ENCODE measurements at places on chromosomes 2 and 18.
A peak's percentile ranks its signal among the peaks of the same experiment; 100 is the strongest.

- DNase-seq: no peak
These were observed 71.6 kb downstream of the ACKR3 start for GRCh38 chr2:236641051-236641726.

GRCh38 chr2:17538022-17538843, 2.3 kb upstream of the VSNL1 start:
- peak; percentile 15 for DNase-seq

DNA sequence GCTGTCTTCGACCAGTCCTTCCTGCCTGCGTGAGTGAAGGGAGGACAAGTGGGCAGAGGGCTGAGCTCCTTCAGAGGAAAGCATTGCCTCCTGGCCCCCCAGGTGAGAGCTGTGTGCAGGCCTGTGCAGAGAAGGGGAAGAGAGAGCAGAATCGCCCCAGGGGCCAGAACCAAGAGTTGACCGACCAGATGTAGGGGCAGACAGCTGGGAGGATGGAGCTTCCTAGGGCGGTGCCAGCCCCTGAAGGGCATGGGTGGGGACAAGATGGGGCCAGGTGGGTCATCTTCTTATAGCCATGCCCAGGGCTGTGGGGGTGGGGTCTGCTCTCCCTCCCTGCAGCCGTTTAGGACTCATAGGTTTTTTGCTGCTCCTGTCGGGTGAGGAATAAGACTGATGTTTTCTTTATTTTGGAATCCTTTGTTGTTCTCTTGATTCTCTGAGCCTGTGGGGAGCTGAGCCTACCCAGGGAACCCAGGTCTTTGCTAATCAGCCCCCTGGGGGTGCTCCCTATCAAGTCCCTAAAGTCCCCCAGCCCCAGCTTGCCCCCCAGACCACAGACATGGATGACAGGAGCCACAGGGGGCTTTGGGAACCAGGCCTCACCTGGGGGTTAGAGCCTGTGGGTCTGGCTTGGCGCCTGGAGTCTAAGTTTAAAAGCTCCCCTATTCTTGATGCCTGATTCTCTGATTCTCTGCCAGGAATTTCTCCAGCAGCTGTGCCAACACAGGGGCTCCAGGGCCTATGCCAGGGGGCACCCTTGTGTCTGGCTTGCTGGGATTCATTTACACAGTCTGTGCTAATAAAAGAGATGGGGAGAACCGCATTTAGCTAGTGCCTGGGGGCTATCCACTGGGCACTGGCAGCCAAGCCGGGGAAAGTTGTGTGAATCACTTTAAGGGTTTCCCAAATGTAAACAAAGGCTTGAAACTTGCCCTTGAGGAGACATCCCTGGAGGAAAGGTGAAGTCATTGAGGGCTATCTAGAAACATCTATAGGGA, 9.3 kb upstream of the EFHD1 start:
- DNase-seq: no peak

GRCh38 chr2:221402072-221402471, 170.0 kb downstream of the EPHA4 start:
- no peak for DNase-seq

DNA sequence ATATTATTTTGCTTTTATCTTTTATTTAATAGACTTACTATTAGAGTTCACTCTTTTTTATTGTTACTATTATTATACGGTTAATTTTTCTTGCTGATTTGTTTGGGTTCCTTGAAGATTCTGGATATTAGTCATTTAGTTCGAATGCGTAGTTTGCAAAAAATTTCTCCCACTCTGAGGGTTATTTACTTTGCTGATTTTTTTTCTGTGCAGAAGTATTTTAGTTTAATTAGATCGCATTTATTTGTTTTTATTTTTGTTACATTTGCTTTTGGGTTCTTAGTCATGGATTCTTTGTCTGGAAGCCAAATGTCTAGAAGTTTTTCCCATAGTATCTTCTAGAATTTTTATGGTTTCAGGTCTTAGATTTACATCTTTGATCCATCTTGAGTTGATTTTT, 585.2 kb downstream of the CPS1 start:
- DNase-seq: no peak

DNA sequence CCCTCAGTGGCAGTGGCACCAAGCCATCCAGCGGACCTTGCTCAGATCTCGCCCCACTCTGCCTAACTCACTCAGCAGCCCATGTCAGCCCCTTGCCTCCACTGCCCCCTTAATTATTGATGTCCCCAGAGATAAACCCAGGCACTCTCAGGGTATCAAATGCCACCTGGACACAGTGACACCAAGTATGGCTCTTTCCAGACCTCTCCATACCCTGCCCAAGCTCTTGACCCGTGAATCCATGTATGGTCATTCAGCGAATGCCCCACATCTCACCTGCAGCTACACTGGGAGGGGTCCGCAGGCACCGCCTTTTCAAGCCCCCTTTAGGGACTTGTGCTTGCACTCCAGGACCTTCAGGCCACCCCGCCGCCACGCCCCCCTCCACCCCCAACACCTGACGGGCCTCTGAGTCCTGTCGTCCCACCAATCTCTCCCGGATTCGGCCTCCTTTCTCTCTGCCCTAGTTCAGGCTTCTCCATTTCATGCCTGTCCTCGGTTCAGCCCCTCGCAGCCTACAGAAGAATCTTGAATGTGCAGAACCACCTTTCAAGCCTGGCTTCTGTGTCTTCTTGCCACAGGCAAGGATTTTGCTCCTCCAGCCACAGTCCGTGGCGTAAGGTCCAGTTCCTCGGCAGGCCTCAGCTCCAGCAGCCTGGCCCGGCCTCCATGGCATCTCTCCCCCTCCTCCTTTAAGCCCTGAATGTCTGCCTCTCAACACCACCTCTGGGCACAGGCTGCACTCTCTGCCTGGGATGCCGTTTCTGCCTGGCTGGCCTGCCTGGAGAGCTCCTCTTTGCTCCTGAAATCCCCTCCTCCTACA, 54.1 kb upstream of the ODC1 start:
- DNase-seq: no peak

- DNase-seq: no peak
These were observed at the start of gene SERPINB13 for GRCh38 chr18:63586966-63587365. SERPINB13 (plus strand) TSS chr18:63587343; CDS start chr18:63588668, 1,325 bp downstream.

DNA sequence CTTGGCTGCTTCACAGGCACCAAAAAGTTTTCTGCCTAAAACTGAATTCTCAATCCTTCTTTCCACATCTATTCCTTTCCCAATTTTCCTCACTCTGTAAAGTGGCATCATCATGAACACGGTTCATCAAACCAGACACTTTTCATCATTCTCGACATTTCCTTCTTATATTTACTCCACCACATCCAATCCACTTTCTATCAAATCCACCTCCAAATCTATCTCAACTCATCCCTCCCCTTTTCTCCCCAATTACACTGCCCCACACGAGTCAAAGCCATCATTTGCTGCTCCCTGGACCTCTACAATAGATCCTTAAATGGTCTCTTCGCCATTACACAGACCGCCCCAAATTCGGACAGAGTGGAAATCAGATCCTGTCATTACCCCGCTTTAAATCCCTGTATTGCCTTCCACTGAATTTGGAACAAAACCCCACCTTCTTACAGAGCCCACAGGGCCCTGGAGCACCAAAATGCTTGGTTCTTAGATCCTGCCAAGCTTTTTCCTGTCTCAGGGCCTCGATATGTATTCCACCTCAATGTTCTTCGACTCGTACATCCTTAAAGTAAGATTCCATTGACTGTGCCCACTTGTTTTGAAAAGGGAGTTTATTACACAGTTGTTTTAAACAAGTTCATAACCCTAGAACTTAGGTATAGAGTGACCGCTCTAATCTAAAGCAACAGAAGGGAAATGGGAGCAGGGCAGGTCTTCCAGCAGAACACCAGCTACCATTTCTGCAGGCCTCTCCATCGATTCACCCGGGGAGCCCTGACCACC, 856 bp downstream of the ACAA2 start:
- no peak for DNase-seq

DNA sequence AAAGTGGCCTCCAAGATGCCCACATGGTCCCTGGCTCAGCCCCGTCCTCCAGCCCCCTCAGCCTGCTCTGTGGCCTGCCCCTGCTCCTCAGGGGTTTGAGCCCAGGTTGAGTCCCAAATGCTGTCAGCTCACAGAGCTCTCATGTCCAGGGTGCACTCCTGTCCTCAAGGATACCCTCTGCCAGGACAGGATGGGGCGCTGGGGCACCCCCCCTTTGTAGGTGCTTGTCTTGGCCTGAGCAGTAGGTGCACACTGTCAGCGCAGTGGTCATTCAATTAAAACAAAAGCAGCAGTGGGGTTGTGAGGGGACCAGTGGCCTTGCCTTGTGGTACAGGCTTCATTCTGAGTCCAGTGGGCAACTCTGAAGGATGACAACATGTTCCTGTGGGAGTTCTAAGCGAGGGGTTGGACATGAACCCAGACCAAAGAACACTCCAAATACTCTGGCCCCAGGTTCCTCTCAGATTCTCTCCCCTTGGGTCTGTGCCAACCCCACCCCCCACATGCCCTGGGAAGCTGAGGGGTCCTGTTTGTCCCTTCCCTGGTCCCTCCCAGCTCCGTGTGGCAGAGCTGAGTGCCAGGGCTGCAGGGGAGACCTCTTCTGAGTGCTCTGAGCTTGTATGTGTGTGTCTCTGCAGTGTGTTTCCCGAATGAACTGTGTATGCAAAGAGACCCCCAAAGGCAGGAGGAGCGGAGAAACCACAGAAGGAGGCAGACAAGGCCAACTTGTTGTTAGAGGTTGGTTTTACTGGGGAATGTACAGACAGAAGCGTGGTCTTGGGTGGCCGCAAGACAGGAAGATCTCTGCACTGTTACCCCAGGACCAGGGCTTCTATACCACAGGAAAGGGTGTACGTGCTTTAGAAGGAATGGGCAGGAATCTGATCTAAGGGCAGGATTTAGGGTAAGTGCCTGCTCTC, 155.6 kb upstream of the HS6ST1 start:
- no peak for DNase-seq

- DNase-seq: no peak
These were observed 193.4 kb downstream of the WDR7 start for GRCh38 chr18:56844556-56844955.
